ENCODE measurements at places on chromosomes 3 and 15. TPM values are rescaled to one million over a fixed set of nuclear protein-coding genes. Genes with fewer than 3 reads are reported as not detected.

ZNF80 gene
- not detected for total RNA-seq

PLCH1 gene
- total RNA-seq: 1.3 TPM

BTLA gene
- not detected for total RNA-seq

EXD1 gene
- not detected for total RNA-seq

LAMB2 gene
- total RNA-seq: 568 TPM

SPINT1 gene
- 0.59 TPM for total RNA-seq

GPR176 gene
- 1.4 TPM for total RNA-seq

ENTPD3 gene
- total RNA-seq: 0.30 TPM

GPR149 gene
- total RNA-seq: not detected

NAA50 gene
- total RNA-seq: 77.5 TPM

INSYN1 gene
- 155 TPM for total RNA-seq

PFN2 gene
- 61.3 TPM for total RNA-seq

RLBP1 gene
- not detected for total RNA-seq

GOLGA6L7 gene
- not detected for total RNA-seq

EOMES gene
- 0.08 TPM for total RNA-seq

RFT1 gene
- 9.8 TPM for total RNA-seq

CDHR4 gene
- not detected for total RNA-seq

C2CD4A gene
- not detected for total RNA-seq

ANKUB1 gene
- total RNA-seq: not detected

ZBBX gene
- total RNA-seq: not detected
